Stimulated activated CD4-positive, alpha-beta T cell treated with anti-CD3 and anti-CD28 coated beads, Interleukin-12 subunit alpha, Interleukin-12 subunit beta, amount 100 ng/mL, for 48 hours (primary cell): ENCODE measurements at places on chromosomes 13 and 19.

GRCh38 chr13:41268764-41269163 is 5.4 kb upstream of the MTRF1 start:
- DNase-seq, result peak; percentile 32

- no peak for DNase-seq
Observed at GRCh38 chr19:21694171-21694906, 73.0 kb downstream of the ZNF100 start.

DNA sequence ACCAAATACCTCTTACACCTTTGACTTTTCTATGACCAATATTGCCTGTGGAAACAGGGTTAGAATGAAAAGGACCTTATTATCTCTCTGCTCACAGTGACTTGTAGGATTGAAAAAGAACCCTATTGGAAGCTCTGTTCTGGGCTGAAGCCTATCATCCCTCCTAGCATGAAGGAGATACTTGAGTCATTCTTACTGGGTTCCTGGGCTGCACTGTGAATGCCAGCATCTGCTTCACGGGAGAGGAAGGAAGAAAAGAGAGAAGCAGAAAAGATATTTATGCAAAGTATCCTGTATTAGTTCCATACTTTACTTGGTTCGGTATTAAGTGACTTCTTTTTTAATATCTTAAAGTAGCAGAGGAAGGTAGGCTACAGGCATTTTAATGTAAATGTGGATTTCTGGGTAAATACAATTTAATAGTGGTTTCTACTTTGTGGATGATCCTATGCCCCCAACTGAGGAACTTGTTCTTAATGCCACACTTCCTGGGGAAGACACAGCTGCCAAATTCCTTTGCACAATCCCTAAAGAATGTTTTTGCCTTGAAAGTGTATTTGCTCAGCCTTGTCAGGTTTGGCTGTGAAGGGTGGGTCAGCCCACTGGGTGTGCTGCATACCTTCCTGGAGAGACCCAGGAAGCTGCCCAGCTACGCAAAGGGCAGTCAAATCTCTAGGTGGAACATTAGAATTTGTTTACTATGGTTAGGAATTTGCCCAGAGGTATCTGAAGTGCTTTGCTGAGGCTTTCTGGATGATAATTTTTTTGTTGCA is 13.7 kb upstream of the SCEL start:
- DNase-seq, result no peak

- DNase-seq, result no peak
Observed at GRCh38 chr19:3620145-3620816, 6.3 kb downstream of the CACTIN start.

- DNase-seq, result no peak
Observed at GRCh38 chr13:40784540-40784939, 4.9 kb upstream of the SLC25A15 start.

DNA sequence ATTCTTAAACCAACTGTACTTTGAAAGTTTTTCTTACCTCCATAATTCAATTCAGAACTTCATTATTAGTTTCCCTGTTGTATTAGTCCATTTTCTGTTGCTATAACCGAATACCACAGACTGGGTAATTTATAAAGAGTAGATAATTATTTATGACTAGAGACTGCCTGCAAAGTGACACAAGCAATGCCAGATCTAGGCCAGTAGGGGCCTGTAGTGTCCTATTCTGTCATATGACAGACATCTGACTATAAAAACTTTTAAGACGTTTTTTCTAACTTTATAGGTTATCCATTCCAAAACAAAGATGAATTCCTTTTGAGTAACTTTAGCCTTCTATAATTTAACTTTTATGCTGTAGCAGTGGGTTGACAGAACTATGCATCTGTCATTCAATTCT is 2783.8 kb downstream of the PCDH9 start:
- DNase-seq, result no peak

GRCh38 chr19:40623403-40624251 is 22.5 kb downstream of the LTBP4 start:
- DNase-seq, result no peak
